Trophoblast cell (in vitro differentiated cells and primary cell): ENCODE measurements at places on chromosomes 16 and 17.

GRCh38 chr17:43612515-43612914, 49.2 kb downstream of the MEOX1 start:
- DNase-seq: peak; percentile 66

- no peak for DNase-seq
Observed at GRCh38 chr16:4339909-4340308, 11.2 kb downstream of the PAM16 start.

GRCh38 chr16:78478267-78478861, 378.9 kb downstream of the WWOX start:
- no peak for DNase-seq

DNA sequence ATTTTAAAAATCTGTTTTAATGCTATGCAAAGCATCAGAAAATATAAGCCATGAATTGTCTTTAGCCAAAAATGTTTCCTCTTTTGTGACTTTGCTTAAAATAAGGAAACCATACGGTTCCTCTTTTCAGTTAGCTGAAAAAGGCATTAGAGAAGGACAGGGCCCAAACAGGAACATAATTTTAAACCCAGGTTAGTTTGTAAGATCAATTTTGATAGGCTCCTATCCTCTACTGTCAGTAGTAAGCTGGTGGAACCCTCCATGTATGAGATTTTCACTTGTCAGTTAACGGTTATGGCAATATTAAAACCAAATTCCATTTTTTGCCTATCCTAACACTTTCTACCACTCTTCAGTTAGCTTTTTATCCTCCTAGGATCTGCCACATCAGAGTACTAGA, 4.3 kb downstream of the EVI2B start:
- DNase-seq: peak; percentile 12

- peak; percentile 29 for DNase-seq
Observed at GRCh38 chr17:62627904-62628633, 599 bp downstream of the MRC2 start.
